Heart right ventricle (tissue), 16 donors: ENCODE measurements at places on chromosomes 5 and 9. TPM values are rescaled to one million over a fixed set of nuclear protein-coding genes. Genes with fewer than 3 reads are reported as not detected.

The ARSI gene
- total RNA-seq = 0.15 TPM

The FIBCD1 gene
- total RNA-seq = 0.28 TPM

GRCh38 chr5:11224436-11225187 is 463.6 kb upstream of the DAP start:
- no peaks in the 10 kb centered on the region for H3K27me3 ChIP-seq
- H3K27ac ChIP-seq = no peak overlapping the region
- H3K36me3 ChIP-seq = no peaks in the 10 kb centered on the region
- H3K4me3 ChIP-seq = no peak overlapping the region

GRCh38 chr5:152379331-152379730 is 25.7 kb downstream of the NMUR2 start:
- no peak overlapping the region for H3K4me3 ChIP-seq
- peak overlapping the region; percentile 23 for H3K27ac ChIP-seq
